Stimulated activated CD4-positive, alpha-beta T cell treated with anti-CD3 and anti-CD28 coated beads, Interleukin-12 subunit alpha, Interleukin-12 subunit beta, amount 100 ng/mL, for 4 hours (primary cell): ENCODE measurements at places on chromosomes 7 and 10.

GRCh38 chr10:66835400-66835799 lies 90.4 kb upstream of the LRRTM3 start:
- no peak for DNase-seq

- DNase-seq = no peak
Observed at GRCh38 chr7:134643131-134643530, 3.5 kb upstream of the BPGM start.

DNA sequence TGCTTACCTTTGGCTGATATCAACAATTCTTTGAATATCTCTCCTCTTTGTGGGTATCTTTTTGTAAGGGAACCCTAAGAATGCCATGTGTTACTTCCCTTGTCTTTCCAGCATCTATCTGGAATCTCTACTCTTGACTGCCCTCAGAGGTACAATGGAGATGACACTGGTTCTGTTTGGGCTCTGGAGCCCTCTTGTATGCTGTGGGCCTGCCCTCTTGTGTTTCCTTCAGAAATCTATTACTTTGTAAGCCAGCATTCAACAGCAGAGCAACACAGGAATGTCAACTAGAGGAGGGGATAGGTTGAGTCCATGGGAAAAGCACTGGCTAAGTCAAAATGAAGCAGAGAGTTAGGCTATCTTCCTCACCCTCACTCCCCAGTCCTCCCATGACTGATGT lies 142.3 kb downstream of the XPNPEP1 start:
- no peak for DNase-seq

- no peak for DNase-seq
Observed at GRCh38 chr7:141071855-141072547, 1.9 kb upstream of the TMEM178B start.

GRCh38 chr7:69966766-69967591 lies 368.7 kb downstream of the AUTS2 start:
- DNase-seq = no peak

DNA sequence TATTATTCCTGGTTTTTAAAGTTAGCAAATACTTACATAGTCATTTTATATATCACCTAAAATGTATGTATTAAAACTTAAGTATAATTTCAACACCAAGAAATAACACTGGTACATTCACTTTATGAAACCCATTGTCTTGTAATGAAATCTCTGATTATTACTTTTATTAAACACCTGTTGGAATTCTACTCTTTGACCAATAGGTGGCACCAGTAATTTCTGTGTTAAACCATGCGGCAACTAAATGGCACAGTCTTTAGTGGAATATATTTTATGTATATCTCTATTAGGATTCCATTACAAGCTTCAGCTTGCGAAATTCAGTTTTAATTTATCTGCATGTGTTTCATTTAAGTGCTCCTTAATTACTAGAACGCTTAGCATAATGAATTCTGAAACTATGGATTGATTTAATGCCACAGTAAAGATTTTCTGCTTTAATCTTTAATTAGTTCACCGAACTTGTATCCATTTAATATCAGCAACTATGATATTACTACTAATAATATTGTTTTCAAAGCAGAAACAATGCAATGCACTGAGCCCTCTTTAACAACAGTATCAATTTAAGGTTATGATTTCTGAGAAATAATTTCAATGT lies 181.3 kb downstream of the MAGI2 start:
- no peak for DNase-seq

DNA sequence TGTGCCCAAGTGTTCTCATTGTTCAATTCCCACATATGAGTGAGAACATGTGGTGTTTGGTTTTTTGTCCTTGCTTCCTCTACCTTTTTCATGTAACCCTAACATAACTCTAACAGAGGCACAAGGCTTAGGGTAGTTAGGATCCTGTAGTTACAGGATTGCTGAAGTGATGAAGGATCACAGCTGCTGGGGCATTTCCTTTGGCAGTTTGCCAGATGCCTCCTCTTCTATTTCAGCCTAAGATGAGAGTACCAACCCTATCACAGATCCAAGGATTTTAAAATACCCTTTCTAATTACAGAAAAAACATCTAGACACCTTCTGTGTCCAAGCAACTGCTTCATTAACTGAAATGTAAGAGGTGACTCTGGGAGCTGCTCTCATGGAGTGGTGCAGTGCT lies 141.7 kb upstream of the COL1A2 start:
- DNase-seq = no peak

DNA sequence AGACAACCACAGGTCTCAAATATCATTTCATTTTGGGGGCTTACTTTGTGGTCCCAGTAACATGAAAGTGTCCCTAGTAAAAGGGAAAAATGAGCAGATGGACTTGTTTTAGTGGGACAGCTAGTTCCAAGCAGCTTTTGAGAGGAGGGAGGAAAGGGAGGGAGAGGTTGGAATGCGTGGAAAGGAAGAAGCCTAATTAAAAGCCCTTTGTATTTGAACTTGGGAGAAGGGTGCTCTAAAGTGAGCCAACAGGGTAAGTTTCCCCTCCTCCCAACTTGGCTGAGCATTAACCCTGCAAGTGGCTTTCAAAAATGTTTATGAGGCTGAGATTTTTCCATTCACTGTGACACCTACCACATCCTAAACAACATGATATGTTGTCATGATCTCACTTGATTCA lies 38.8 kb upstream of the LYZL1 start:
- no peak for DNase-seq

DNA sequence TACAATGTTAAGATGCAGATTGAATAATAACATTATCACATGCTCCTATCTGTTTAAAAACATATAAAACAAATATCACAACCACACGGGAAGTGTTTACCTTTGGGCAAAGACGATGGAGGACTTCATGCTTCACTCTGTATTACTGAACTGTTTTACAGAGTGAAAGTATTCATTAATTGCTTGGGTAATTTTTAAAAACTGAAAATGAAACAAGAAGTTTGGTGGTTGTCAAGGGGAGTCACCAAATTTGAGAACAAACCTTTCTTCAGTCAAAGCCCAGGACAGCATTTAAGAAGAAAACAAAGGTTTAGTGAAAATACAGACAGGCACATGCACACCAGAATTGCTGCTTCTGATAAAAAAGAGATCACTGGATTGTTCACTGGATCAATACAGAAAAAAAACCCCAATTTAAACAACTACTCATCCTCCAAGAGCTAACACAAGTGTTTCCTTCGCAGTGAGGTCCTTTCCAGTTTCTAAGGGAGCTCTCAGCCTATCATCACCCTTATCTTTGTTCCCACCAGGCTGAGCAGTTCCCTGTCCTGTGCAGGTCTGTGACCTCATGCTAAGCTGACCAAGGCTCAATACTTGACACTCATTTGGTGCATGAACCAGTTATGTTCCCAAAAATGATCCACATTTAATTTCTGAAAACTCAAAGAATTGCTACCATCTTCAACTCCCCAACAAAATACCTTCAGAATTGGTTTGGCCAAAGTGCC lies 8.8 kb downstream of the PARP12 start:
- DNase-seq = no peak

DNA sequence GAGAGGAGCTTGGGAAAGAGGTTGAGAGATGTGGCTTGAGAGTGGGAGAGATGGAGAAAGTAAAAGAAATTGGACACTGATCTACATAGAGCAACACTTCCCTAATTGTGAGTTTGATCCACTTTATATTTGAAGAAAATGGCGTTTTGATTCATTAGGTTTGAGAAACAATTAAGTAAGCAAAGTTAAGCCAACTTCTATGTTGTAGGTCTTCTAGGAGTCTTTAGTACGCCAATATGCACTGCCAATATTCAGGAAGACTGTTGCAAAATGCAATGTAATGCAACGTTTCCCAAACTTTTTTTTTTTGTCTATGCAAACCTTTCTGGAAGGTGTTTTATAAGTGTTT lies 7.0 kb upstream of the PRTFDC1 start:
- DNase-seq = no peak

DNA sequence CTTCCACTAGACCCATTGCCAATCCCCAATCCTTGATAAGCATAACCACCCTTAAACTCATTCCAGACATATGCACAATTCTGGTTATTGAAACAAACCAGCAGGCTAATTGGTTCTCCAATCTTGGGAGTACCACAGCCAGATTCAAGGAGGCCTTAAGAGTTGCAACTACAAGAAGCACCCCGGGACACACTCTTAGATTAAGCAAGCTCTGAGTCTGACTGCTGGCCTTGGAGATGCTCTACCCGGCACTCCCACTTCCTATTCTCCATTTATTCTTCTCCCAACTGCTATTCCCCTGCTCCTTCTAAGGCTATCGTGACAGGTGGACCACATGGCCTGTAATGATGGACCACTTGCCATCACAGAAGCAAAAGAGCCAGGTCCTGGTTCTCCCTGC lies 40.3 kb downstream of the CYTH3 start:
- DNase-seq = no peak

GRCh38 chr10:51010977-51011376 lies 63.3 kb upstream of the PRKG1 start:
- no peak for DNase-seq

GRCh38 chr7:28984631-28985030 lies 26.5 kb upstream of the TRIL start:
- DNase-seq = no peak

- DNase-seq = no peak
Observed at GRCh38 chr7:80699721-80700256, 61.3 kb downstream of the CD36 start.

DNA sequence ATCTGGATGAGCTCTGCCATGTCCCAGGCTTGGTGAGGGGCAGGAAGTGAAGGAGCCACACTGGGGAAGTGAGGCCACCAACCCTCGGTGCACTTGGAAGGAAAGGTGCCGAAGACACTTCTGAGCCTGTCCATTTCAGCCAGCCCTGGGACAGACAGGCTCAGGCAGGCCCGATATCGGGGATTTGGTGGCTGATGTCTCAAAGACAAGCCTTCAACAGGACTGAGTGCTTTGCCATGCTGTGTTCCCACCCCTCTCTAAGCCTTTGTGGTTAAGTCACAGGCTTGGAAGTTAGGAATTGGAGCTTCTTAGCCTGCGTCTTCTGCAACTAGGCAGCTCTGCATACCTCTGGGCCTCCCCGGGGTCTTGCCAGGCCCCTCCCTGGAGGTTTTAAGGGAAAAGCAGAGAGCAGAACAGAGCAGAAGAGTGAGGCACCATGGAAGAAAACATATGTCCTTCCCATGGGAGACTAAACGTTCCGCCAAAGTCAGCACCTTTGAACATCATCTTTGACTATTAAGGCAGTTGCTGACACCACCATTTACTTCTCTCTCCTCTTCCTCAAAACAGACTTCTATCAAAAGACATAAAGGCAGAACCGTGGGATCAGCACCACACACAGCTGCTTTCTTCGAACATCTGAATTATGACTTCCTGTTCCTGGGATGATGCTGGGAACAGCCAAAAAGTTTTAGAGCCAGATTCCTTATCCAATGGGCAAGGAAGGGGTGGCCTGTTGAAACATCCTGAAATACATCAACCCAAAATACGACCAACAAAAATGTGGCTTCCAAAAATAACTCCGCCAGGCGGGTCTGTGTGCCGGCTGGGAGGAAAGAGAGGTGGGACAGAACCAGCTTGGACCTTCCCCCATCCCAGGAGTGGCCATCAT lies 71.8 kb downstream of the AFAP1L2 start:
- DNase-seq = no peak

GRCh38 chr7:28435732-28436378 lies 23.5 kb downstream of the CREB5 start:
- DNase-seq = no peak

GRCh38 chr10:36506697-36507496 lies 618.5 kb upstream of the ANKRD30A start:
- DNase-seq = no peak

- DNase-seq = no peak
Observed at GRCh38 chr7:147376192-147376591, 1214.4 kb upstream of the C7orf33 start.

GRCh38 chr7:17070231-17070708 lies 188.5 kb upstream of the AGR3 start:
- DNase-seq = no peak

GRCh38 chr10:58044072-58044471 lies 223.6 kb downstream of the IPMK start:
- DNase-seq = no peak

DNA sequence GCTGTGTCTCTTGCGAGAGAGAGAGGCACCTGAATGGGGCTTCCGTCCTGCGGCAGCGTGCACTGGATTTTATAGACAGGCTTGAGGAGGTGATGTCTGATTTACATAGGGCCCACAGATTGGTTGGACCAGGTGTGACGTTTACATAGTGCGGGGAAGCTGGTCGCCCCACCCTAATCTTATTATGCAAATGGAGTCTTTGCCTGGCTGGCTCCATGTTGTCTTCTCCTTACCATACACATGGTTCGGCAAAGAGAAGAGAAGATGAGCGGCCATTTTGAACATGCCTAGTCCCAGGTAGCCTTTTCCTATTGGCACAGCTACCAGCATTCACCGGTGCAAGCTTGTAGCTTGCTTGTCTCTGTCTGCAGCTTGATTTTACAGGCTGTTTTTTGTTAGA lies 238.5 kb upstream of the GALNT17 start:
- no peak for DNase-seq

- no peak for DNase-seq
Observed at GRCh38 chr7:142279601-142280000, 21.7 kb upstream of the PRSS58 start.

- no peak for DNase-seq
Observed at GRCh38 chr10:125149680-125150047, 10.7 kb downstream of the CTBP2 start.

- no peak for DNase-seq
Observed at GRCh38 chr7:112452102-112452888, 2.0 kb downstream of the IFRD1 start.

- no peak for DNase-seq
Observed at GRCh38 chr7:66529883-66530610, 98.6 kb upstream of the KCTD7 start.

GRCh38 chr7:155685070-155685790 lies 40.8 kb downstream of the RBM33 start:
- no peak for DNase-seq

DNA sequence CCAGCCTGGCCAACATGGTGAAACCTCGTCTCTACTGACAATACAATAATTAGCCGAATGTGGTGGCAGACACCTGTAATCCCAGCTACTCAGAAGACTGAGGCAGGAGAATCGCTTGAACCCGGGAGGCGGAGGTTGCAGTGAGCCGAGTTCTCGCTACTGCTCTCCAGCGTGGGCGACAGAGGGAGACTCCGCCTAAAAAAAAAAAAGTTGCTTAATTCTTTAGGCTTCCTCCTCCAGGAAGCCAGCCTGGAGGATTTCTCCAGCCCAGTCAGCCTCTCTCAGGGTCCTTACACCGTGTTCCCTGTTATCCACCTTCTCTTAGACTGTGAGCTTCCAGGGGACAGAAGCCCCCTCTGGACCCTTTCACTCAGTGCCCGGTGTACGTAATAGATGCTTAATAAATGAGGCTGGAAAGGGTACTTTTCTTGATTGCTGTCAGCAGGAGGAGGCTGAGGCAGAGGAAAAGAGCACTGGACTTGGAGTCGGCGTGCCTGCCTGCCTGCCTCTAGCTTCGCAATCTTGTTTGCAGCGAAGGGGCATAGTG lies 16.4 kb upstream of the NODAL start:
- DNase-seq = no peak

DNA sequence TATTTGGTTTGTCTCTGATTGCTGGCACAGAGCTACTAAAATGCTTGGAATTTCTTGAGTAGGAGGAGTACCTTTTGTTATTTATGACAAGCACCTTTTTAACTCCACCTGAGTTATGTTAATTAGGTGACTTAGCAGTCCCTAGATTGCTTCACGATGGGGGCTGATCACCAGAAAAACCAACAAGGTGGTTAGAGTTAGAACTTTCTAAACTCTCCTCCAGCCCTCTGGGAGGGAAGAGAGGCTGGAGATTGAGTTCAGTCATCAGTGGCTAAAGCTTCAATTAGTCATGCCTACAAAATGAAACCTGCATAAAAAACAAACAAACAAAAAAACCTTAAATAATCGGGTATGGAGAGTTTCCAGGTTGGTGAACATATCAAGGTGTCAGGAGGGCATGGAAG lies 23.6 kb upstream of the ING3 start:
- no peak for DNase-seq
